ENCODE measurements at places on chromosomes 6 and 20. TPM values are rescaled to one million over a fixed set of nuclear protein-coding genes. Genes with fewer than 3 reads are reported as not detected.
A peak's percentile ranks its signal among the peaks of the same experiment; 100 is the strongest.

- peak; percentile 24 for DNase-seq
Observed at GRCh38 chr20:29741894-29742698, 1515.4 kb upstream of the DEFB115 start.

DNA sequence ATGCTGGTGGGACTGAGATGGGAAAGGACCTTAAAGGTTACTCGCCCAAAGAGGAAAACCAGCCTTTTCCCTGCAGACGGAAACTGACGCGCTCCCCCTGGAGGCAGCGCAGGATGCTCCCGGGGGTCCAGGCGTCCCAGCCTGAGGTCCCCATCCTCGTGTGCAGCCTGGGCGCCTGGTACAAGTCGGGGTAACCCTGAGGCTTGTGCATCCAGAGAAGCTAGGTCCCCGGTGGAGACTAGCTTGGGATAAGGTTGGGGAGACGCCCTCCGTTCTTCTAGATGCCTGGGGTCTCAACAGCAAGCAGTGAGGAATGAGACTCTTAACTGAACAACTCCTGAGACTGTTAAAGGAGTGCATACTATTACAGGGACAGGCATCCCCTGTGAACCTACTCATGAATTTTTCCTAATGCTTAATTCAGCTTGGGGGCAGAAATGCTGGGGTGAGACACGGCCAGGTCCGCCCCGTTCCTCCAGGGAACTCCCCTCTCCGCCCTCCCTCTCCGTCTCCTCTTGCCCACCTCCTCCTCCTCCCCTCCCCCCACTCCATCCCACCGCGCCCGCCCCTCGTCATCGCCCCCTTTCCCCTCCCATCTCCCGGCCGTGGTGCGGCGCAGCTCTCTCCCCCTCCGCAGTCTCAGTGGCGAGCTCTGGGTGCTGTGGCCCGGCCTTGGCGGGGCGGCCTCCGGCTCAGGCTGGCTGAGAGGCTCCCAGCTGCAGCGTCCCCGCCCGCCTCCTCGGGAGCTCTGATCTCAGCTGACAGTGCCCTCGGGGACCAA, at the start of gene PRSS35:
Gene PRSS35 (plus strand): TSS at position 634 of the 781 bp plus-strand sequence. CDS start 10,908 bp downstream, outside the sequence.
- peak; percentile 71 for DNase-seq

GRCh38 chr6:50585441-50586330, 127.6 kb upstream of the TFAP2D start:
- DNase-seq: no peak

GRCh38 chr6:16097382-16098171, 31.3 kb upstream of the MYLIP start:
- no peak for DNase-seq

GRCh38 chr6:3751077-3751729, at the start of gene PXDC1:
PXDC1 (minus strand) TSS chr6:3751713; CDS start chr6:3751531, 182 bp downstream.
- DNase-seq: peak; percentile 55

- peak; percentile 30 for DNase-seq
Observed at GRCh38 chr20:58715801-58716475, 23.3 kb downstream of the NPEPL1 start.

Gene ABHD16B
- not detected for total RNA-seq

GRCh38 chr6:137498481-137499190, 4.4 kb upstream of the OLIG3 start:
- DNase-seq: no peak

Gene KCNK17
- not detected for total RNA-seq

DNA sequence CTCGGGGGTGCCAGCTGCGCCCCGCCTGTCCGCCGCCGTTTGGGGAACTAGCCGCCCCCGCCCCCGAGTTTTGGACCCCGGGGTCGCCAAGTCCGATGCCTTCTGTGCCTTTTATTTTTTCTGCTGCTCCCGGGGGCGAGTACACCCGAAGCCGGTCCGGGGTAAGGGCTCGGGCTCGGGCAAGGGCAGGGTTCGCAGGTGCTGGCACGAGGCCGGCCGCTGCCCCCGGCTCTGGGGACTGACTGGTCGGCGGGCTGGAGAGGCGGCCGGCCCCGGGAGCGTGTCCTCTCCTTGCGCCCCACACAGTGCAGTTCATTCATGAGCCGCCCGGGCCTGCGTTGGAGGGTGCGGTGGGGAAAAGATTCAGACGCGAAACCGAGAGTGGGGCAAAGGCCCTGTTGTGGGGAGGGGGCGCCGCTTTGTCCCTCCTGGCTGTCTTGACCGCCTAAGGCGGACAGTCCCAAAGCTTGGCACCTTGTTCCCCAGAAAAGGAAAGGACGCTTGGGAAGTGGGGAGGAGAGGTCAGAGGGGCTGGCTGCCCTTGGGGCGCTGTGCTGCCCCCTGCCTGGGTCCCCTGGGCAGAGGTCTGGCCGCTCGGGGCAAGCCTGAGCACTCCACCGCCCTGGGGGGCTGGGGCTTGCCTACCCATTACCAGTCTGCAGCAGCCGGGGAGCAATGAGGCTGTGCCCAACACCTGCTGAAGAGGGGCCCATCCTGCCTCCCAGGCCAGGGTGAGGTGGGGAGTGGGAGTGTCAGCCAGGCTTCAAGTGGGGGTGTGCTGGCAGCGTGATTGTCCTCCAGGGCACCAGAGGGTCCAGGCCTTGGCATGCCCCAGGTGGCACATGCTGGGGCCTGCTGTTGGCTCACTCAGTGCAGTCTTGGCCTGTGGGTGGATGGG, 915 bp downstream of the TMEM63B start:
- peak; percentile 71 for DNase-seq

Gene PSORS1C1
- total RNA-seq: 1.2 TPM

Gene MROH8
- total RNA-seq: 3.8 TPM

GRCh38 chr20:57703013-57703412, 6.8 kb downstream of the PMEPA1 start:
- DNase-seq: no peak

DNA sequence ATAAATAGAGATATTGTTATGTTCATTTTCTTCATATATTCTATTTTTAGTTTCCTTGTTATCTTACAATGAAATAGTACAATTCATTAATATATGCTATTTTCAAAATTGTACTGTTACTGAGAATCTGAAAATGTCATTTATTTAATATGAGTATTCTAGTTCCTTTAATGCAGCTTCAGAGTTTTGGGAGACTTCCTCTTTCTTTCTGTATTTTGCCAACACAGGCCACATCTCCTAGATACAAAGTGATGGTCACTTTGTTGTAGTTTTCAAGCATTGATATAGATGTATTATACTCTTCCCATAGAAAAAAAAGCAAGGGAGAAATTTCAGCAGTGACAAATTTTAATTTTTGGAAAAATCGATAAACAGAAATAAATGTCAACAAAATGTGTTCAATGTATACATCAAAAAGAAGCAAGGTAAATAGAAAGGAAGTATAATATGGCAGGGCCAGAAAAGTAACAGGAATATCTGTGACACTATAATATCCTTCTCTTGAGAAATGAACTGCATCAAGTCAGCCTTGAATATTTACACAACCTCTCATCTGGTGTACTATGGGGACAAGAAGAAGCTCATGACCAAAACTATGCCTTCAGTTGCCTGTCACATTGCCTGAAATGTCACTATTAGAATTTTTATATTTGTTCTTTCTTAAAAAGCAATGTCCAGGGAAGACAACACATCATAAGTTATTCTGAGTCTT, 396.0 kb downstream of the TBC1D32 start:
- DNase-seq: no peak

- no peak for DNase-seq
Observed at GRCh38 chr6:38151580-38152500, 332.3 kb downstream of the ZFAND3 start.

DNA sequence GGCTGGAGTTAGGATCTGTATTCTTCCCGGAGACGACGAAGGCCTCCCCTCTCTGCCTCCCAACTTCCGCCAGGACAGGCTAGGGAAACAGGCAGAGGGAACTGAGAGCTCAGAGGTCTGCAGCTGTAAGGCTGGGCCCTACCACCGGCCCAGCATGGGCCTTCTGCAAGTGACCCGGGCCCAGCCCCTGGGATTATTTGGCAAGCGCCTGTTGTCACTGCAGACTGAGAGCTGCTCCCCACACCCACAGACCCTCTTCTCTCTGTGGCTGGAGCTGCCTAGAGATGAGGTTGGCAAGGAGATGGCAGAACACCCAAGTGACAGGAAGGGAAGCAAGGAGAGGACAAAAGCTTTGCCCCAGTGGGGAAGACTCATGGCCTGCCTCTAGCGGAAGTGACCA, 212.6 kb downstream of the ZDHHC14 start:
- no peak for DNase-seq

GRCh38 chr6:34237316-34237721, 646 bp downstream of the HMGA1 start:
- no peak for DNase-seq

DNA sequence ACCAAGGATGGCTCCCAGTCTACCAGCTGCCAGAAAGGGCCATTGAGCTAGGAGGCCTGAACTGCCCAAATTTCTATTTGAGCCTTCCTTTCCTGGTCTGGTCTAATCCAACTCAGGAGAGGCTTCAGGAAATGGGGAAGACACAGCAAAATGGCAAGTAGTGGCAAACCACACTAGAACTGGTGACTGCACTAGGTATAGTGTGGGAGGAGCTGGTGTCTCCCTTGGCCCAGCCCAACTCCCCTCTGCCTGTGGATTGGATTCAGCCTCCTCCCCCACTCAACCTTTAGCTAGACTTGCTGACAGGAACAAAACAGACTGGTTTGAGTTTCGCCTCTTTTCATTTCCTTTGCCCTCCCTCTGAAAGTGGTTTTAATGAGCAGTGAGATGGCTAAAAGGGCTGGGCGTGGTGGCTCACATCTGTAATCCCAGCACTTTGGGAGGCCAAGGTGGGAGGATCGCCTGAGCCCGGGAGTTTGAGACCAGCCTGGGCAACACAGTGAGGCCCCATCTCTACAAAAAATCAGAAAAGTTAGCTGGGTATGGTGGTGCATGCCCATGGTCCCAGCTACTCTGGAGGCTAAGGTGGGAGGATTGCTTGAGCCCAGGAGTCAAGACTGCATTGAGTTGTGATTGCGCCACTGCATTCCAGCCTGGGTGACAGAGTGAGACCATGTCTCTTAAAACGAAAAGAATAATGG, 17.5 kb downstream of the MRPS18A start:
- DNase-seq: no peak

GRCh38 chr6:140414966-140415620, 1040.6 kb upstream of the CITED2 start:
- DNase-seq: no peak

- DNase-seq: no peak
Observed at GRCh38 chr20:56460459-56460858, 8.0 kb upstream of the RTF2 start.
